ENCODE measurements at places on chromosomes 3 and 15. TPM values are rescaled to one million over a fixed set of nuclear protein-coding genes. Genes with fewer than 3 reads are reported as not detected.
A peak's percentile ranks its signal among the peaks of the same experiment; 100 is the strongest.

GRCh38 chr3:149555927-149556326, 81.4 kb downstream of the TM4SF4 start:
- DNase-seq, result peak; percentile 56

Gene BCL2A1
- total RNA-seq, result 0.55 TPM

DNA sequence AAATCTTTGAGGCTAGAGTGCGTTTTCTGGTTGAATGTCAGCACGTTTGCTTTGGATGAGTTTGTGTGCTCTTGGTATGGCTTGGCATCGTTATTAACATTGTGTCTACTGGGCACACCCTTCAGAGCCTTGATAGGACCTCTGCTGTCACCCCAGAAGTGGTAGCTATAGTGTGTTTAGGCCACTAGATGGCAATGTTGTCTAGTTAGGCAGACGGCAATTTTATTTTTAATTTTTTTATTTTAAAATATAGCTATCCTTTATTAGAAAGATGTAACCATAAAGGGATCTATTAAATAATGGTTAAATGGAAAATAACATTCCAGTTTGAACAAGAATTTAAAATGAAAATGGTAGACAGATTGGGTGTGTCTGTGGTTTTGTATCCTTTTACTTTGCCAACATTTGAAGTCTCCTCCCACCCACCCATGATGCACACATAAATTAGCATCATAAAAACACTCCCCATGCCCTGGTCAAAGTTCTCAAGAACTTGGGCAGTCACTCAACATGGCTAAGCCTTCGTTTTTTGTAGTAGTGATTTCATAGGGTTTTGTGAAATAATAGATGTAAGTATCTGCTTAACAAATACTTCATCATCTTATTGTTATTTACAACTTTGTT, 200.7 kb downstream of the KCNH8 start:
- no peak for DNase-seq

DNA sequence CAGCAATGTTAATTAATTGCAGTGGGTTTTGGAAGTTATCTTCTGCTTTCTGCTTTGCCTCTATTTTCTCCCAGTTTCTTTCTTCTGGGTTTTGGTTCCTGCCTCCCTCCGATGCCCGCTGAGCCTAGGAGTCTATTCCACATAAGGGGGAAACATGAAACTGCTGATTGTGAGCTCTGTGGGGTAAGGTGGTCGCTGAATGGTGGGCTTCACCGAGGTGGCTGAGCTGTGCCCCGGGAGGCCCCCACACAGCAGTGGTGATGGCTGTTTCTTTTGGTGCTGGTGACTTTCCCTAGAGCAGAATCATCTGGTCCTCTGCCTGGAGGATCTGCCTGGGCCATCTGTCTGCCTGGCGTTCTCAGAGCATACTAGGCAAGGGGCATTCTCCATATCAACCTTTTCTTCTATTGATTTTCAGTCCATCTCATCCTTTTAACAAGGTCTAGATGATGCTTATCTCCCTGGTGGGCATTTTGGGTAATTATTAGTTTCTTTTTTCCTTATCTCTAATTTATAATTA, 68.8 kb upstream of the ATP2B2 start:
- DNase-seq, result no peak

DNA sequence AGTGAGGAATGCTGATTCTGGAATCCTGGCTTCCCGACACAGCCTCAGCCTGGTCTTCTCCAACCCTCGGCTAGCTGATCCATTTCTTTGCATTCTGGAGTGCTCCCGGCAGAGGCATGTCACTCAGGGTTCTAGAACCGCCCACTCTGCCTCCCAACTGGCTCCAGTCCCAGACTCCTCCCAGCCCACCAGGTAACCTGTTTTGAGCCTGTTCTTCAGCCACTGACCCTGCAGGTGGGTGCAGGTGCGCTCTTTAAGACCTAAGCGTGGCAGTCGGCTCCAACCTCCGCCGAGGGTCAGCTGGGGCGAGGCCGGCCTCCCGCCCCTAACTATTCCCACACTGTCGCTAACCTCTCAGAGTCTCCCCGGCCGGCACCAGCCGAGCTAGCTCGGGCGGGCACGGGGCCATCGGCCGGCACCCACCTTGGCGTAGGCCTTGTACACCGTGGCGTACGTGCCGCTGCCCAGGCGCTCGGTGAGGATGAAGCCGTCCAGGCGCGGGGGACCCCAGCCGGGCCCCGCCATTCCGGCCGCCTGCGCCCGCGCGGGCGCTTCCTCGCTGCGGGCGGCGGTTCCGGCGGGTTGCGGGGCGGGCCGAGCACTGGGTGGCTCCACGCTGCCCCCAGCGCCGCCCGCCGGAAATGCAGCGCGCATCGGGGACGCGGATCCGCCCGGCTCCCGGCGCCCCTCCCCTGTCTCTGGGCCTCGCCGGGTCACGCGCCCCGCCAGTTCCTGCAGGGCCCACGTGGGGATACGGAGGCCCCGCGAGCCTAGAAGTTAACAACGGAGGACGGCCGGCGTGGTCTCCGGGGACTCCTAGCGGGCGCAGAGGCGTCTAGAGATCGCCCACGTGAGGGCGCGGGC, at the start of gene ULK3:
Gene ULK3, minus strand, starts transcription at position 576 of the 864 bp plus-strand sequence. Its CDS starts 51 bp downstream, at position 525.
- DNase-seq, result peak; percentile 96

GRCh38 chr15:69860321-69860720, 237.4 kb downstream of the TLE3 start:
- DNase-seq, result no peak

- DNase-seq, result no peak
Measured at GRCh38 chr3:34183611-34184340, 385.3 kb downstream of the PDCD6IP start.

GRCh38 chr15:60540002-60540651, 61.2 kb upstream of the ICE2 start:
- DNase-seq, result no peak

Gene PPIB
- total RNA-seq, result 106 TPM

GRCh38 chr3:56001537-56001936, 466.7 kb downstream of the ERC2 start:
- no peak for DNase-seq

- DNase-seq, result no peak
Measured at GRCh38 chr15:38722236-38722635, 157.6 kb upstream of the RASGRP1 start.

Gene ADGRG7
- total RNA-seq, result not detected

Gene MEGF11
- total RNA-seq, result not detected

DNA sequence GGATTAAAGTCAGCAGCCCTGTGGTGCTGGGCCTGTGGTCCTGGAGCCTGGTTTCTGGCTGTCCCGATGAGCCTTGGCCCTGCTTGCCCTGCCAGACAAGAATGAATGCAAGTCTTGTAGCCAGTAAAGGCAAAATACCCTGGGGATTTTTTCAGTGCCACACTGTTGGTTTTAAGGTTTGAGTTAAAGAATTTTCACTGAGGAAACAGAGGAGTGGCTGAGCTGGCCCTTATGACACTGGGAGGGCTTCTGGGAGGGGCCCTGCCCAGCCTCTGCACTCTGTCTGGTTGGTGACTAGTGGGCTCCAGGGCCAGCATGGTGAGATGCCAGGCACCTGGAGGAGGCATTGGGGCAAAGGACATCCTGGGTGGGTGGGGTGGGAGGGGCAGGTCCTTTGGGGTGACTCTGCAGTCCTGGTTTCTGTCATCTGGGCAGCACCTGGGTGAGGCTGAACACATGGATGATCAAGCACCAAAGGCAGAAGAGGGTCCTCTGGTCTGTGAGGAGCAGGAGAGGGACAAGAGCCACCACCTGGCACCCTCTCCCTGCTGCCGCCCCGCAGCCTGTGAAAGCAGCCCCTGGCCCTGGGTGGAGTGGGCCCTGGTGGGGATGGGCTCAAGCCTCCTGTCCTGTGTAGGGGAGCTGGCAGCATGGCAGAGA, 12.5 kb upstream of the PLA2G4E start:
- DNase-seq, result no peak

Gene DPP8
- total RNA-seq, result 36.5 TPM

DNA sequence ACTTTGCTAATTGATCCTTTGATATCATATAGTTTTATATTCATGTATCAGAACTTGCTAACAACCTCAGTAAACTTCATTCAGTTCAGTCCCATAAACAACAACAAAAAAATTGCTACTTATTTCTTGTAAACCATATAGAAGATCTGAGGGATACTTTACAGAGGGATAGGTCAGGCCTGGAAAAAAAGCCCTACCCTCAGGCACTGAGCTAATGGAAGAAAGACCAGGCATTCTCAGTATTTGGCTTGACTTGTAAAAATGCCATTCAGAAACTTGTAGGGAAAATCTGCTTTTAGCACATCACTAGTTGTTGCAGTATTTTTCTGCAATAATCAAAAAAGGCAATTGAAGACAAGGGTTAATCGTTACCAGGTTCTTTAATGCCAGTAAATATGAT, 33.1 kb downstream of the ARMC8 start:
- DNase-seq, result no peak

Gene PLSCR5
- total RNA-seq, result not detected

Gene CHDH
- total RNA-seq, result 12.7 TPM

DNA sequence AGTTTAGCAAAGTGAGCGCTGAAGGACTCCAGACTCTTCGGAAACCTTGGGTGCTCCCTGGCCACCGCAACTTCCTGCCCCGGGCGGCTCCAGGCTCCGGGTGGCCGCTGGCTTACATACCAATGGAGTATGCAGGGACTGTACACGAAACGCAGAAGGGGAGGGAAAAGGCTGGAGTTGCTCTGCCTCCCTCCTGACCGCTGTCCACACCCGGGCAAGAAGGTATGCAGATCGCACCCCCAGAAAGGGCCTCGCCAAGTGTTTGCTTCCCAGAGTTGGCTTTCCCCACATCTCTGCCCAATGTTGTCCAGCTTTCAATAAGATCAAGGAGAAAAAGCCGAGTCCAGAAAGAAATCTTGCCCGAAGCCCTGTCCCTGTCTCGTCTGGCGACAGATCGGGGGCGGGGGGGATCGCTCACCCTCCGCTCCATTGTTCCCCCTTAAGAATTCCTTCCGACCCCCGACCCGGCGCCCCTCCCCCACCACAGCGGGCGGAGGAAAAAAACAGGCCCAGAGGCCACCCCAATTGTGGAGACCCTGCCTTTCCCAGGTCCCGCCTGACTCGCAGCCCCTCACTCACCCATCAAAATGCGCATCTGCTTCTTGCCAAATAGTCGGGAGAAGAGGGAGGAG, 533 bp downstream of the ARF4 start:
- DNase-seq, result peak; percentile 88

DNA sequence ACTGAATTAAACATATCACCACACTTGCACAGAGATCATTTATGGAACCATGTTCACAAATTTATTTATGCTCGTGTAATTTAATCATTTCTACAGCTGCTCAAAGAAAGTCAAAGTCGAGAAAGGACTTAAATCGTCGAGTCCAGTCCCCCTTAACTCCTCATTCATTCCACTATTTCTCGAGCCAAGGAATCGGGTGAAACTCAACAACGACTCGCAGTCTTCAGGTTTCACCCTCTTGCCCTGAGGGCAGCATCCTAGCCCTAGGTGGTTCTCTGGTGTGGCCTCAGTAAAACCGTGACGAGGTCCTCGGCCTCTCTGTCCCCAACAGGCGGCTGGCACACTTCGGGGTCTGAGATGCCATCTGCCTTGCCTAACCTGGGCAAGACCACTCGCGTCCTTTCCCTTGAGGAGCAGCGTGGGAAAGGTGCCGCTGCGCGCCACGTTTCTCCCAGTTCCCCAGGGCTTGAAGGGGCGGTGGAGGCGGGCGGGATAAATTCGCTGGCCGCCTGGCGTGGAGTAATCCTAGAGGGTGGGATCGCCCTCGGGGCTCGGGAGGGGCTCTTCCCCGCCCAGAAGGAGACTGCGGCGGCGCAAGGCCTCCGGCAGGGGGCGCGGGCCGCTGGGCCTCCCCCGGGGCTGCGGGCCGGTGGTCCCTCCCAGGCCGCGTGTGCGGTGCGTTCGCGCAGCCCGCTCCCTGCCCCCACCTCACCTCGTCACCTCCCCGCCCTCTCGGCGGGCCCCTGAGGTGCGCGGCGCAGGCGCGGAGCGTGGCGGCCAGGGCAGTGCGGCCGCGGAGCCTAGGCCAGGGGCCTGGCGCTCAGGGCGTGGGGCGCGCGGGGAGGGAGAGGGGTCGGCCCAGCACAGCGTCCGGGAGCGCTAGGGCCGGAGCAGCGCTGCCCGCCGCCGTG, at the start of gene ZNF639:
Gene ZNF639, plus strand, starts transcription at position 746 of the 911 bp plus-strand sequence. CDS start 5,263 bp downstream, outside the sequence.
- DNase-seq, result peak; percentile 91

DNA sequence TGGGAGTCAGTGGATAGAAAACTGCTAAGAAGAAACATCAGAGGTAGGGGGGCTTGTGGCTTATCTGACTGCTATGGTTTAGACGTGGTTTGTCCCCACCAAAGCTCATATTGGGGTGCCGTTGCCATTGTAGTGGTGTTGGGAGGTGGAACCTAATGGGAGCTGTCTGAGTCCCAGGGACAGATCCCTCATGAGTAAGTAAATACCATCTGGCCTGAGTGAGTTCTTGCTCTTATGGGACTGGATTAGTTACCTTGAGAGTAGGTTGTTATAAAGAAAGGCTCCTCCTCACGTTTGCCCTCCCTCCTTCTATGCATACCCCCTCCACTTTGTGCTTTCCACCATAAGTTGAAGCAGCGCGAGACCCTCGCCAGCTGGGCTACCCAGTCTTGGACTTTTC, 53.4 kb upstream of the VILL start:
- DNase-seq, result no peak

- no peak for DNase-seq
Measured at GRCh38 chr15:57445872-57446271, 69.6 kb downstream of the CGNL1 start.

- DNase-seq, result no peak
Measured at GRCh38 chr3:45677033-45677446, 12.2 kb upstream of the SACM1L start.

DNA sequence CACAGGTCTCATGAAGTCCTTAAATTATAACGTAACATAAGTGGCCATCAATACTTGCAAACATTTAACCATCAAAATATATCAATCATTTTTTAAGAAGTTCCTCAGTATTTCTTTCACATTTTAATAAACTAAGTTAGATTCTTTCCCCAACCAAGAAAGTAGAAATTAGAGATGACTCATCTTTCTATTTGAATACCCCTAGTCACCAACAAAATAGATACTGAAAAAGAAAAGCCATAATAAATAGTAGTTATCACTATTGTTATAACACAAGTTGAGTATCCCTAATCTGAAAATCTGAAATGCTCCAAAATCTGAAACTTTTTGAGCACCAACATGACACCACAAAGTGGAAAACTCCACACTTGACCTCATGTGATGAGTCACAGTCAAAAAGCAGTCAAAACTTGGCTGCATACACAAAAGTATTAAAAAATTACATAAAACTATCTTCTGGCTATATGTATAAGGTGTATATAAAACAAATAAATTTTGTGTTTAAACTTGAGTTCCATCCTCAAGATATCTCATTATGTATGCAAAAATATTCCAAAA, 3.7 kb downstream of the SHQ1 start:
- DNase-seq, result no peak

- no peak for DNase-seq
Measured at GRCh38 chr3:59788133-59788532, 738.3 kb upstream of the CFAP20DC start.

DNA sequence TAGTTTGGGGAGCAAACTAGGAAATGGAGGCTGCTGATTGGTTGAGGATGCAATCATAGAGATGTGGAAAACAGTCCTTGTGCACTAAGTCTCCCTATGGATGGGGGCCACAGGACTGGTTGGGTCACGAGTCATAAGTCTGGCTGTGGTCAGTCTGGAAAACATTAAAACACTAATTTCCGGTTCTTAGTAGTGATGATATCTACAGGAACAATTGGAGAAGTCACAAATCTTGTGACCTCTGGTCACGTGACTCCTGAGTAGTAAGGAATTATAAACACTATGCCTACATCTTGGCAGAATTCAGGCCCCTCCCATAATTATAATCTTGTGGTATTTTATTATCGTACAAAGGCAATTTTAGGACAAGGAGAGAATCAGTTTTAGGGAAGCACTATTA, 317.3 kb upstream of the ARPP21 start:
- DNase-seq, result no peak

Measured in left ventricle myocardium superior (tissue), 1 donor.